ENCODE measurements at places on chromosomes 2 and 18.

DNA sequence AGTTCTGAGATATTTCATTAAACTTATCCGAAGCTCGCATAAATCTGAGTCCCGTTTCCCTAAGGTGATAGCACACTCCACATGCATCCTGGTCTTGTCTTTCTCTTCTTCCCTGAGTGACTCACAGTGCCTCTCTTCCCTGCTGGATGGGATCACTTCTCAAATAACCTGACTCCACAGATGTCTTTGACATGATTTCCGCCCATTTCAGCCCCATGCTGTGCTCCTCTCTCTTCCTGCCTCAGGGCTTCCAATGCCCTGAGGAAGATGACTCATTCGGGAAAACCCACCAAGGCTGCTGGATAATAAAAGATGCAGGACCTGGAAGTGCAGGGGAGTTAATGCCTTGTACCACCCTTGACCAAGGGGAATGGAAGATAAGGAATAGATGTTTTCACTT lies 441.7 kb upstream of the SOX11 start:
- DNase-seq: no peak

GRCh38 chr2:184814421-184814820 lies 216.1 kb downstream of the ZNF804A start:
- DNase-seq: no peak

DNA sequence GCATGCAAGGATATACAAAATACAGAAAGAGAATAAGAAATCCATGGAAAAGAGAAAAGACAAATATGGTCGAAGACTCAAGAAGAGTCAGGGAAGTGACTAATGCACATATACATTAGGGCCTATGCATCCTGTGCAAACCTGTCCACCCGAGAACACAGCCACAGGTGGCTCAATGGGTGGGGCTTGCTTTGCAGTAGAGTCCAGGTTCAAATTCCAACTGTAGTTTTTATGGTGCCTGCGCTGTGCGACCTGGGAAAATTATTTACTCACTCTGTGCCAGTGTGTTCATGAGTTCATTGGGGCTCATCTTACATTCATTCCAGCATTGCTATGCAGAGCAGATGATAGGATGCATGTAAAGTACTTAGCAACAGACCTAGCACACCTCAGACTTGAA lies 244.7 kb downstream of the CTNNA2 start:
- no peak for DNase-seq

DNA sequence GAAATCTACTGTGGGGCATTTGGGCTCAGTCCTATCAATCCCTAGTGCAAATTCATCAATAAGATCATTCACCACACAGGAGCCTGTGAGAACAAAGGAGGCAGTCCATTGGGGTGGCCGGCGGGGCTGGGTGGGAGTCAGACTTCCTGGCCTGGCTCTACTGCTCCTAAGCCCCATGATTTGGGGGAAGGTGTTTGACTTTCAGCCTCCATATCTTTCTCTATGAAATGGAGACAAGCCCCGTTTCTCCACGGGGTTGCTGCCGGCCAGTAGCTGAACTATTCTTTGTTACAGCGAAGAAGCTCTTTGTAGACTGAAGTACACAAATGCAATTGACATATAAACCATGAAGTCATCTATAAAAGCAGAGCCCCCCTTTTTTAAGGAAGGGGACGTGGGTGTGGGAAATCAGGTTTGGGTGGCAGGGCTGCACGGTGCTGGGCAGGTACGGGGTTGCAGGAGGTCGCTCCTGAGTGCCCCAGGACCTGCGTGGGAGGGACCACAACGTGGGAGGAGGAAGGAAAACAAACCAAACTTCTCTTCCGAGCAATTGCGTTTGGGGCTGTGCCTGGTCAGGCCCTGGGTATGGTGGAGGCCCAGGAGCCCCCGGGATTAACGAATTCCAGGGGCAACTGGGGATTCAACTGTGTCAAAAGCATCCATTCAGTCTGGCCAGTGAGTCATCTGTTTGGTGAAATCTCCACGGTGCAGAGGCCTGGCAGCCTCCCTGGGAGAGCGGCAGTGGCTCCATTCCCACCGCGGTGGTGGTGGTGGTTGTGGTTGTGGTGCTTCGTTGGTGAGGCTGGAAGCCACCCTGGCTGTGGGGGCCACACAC lies 18.2 kb downstream of the FBLN7 start:
- DNase-seq: no peak

GRCh38 chr2:143182649-143183048 lies 53.4 kb downstream of the ARHGAP15 start:
- no peak for DNase-seq

DNA sequence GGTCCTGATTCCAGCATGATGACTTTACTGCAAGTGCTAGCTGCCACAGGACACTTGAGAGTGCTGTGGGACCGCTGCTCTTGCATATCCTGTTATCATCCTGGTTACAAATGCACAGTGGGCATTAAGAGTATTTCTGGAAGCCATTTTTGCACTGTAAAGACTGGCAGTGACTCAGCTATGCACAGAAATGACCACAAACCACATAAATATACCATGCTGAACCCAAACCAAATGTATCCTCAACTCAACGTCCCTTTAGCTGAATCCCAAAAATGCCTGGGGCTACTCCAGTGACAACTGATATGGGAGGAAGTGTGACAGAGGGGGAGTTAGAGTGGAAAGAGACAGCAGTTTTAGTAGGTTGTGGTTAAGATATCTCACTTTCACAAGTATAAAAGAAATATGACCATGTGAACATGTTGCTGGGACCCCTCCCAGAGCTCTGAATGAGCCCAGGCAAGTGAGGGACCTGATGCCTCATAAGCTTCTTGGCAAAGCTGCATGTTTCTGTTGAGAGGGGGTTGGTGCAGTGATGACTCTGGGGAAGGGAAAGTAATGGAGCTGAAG lies 37.3 kb downstream of the RHBDD1 start:
- DNase-seq: no peak

DNA sequence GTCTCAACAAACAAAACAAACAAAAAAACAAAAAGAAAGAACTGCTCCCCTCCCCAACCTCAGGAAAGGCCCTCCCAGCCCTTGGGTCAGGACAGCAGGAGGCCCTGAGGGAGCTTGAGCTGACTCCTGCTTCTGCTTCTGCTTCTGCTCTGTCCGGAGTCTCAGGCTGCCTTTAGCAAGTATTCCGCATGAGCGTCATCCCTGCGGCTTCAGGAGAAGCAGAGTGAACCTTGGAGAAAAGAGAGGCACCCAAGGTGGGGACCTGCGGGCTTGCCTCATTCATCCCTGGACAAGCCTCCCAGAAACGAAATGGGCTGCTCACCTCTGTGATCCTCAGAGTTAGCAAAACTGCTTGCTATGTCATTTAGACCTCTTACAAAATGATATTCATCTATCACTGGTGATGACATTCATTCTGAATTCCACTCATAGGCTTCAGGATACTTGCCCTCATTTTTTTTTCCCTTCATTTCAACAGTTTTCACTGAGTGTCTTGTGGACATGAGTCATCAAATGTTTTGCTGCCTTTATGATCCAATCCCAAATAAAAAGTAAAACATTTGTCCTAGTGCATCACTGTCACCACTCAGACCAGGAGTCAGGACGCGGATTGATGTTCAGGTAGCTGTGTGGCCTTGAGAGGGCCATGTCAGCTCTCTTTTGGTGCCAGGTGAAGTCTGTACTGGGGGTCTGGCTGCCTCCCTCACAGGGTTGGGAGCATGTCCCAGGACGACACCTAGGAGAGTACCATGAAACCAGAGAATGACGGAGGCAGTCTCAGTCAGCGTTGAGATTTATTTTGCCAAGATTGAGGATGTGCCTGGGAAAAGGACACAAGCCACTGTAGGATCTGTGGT lies 51.7 kb downstream of the IMPA2 start:
- DNase-seq: no peak

GRCh38 chr18:49678440-49678839 lies 116.6 kb downstream of the LIPG start:
- no peak for DNase-seq

DNA sequence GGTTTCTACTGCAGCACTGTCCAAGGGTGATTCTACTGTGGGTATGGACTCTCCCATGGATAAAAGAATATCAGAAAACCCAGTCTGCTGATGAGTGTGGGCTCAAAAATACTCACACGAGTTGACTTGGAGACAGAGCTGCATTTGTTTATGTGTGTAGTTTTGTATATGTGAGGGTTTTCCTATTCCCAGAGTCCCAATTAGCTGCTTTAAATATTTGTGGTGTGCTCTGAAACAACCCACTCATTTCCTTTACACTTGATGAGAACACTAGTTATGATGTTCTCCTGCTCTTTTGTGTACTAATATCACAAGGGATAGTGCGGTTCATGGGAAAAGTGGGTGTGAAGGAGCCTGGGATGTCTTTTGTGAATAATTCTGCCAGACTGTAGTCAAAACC lies 337.3 kb downstream of the PLCL1 start:
- no peak for DNase-seq

- no peak for DNase-seq
Measured at GRCh38 chr2:174248998-174249592, 763 bp upstream of the OLA1 start.

- DNase-seq: peak; percentile 14
Measured at GRCh38 chr2:69203166-69203985, 183.7 kb downstream of the GFPT1 start.

- no peak for DNase-seq
Measured at GRCh38 chr2:71693286-71694270, 240.2 kb downstream of the DYSF start.

DNA sequence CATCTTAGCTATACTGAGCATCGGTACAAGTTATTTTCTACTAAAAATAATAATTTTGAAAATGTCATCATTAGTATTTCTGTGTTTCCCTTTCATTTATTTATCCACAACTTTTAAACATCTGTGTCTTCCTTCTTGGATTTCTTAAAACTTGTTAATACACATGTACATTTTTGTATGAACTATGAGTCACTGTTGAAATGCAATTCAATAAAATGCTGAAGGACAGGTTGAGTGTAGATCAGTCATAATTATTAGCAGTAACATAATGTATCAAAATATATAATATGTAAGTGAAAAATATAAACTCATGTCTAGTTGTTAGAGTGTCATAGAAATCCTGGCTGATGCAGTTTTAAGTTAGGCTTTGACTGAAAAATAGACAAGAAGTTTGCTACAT lies 115.9 kb downstream of the MEIS1 start:
- no peak for DNase-seq

GRCh38 chr2:120820953-120821279 lies 85.2 kb downstream of the GLI2 start:
- DNase-seq: no peak
